ENCODE measurements at places on chromosomes 2 and 18. TPM values are rescaled to one million over a fixed set of nuclear protein-coding genes. Genes with fewer than 3 reads are reported as not detected.

DNA sequence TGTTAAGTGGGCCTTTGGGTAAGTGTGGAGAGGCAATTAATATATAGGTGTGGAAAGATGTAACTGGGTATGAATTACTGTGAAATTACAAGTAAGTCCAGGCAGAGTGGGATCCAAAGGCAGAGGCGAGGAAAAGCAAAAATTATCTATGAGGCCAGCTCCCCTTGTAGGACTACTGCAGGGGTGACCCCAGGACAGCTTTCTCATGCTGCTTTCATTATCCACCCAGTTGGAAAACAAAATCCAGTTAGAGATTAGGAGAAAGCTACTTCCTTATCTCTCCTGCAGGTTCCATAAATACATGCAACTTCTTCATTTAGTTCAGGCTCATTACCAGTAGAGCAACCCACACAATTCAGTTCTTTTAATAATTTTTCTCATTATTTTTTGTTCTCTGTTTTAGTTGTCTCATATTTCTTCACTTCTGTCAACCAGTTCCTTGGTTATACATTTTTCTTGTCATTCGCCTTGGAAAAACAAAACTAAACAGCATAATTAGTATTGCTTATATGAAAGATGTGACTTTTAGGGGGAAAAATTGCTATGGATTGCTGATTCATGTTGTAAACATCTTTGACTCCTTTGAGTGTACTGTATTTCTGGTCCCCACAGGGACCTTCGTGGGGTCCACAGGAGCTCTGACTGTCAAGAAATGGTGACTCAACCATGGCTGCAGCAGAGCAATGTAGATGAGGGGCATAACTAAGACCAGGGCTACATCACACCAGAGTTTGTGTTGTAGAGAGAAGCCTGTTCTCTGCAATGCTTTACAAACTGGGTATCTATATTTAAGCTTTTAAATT lies 110.4 kb upstream of the PARD3B start:
- H3K4me3 ChIP-seq = no peak overlapping the region
- no peak overlapping the region for H3K27ac ChIP-seq
- H3K4me1 ChIP-seq = no peaks in the 10 kb centered on the region
- H3K36me3 ChIP-seq = no peaks in the 10 kb centered on the region

DNA sequence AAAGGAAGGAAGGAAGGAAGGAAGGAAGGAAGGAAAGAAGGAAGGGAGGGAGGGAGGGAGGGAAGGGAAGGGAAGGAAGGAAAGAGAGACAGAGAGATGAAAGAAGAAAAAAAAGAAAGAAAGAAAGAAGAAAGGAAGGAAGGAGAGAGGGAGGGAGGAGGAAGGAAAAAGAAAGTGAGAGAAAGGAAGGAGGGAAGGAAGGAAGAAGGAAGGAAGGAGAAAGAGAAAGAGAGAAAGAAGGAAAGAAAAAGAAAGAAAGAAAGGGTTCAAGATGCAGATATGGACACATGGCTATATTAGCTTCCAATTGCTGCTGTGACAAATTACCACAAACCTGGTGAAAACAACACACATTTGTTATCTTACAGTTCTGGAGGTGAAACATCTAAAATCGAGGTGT lies 20.4 kb upstream of the UBE2F start:
- no peak for DNase-seq
- H3K4me1 ChIP-seq = no peaks in the 10 kb centered on the region
- no peak overlapping the region for H3K4me3 ChIP-seq
- no peak overlapping the region for H3K27ac ChIP-seq
- H3K36me3 ChIP-seq = no peaks in the 10 kb centered on the region
- no peaks in the 10 kb centered on the region for H3K27me3 ChIP-seq

- H3K4me3 ChIP-seq = no peak overlapping the region
- no peaks in the 10 kb centered on the region for H3K27me3 ChIP-seq
- no peak overlapping the region for H3K27ac ChIP-seq
- DNase-seq = no peak
- no peaks in the 10 kb centered on the region for H3K4me1 ChIP-seq
Observed at GRCh38 chr2:48738806-48739205, 16.7 kb downstream of the LHCGR start.

- H3K4me1 ChIP-seq = no peaks in the 10 kb centered on the region
- no peak overlapping the region for H3K27ac ChIP-seq
- H3K36me3 ChIP-seq = peaks cover 3% of the 10 kb centered on the region
- H3K4me3 ChIP-seq = no peak overlapping the region
- H3K27me3 ChIP-seq = no peaks in the 10 kb centered on the region
Observed at GRCh38 chr2:150491430-150491829, 4.0 kb upstream of the RND3 start.

- H3K27me3 ChIP-seq = no peaks in the 10 kb centered on the region
- H3K4me3 ChIP-seq = no peak overlapping the region
- H3K4me1 ChIP-seq = no peaks in the 10 kb centered on the region
- no peak overlapping the region for H3K27ac ChIP-seq
Observed at GRCh38 chr2:172013396-172013795, 13.6 kb downstream of the METAP1D start.

DNA sequence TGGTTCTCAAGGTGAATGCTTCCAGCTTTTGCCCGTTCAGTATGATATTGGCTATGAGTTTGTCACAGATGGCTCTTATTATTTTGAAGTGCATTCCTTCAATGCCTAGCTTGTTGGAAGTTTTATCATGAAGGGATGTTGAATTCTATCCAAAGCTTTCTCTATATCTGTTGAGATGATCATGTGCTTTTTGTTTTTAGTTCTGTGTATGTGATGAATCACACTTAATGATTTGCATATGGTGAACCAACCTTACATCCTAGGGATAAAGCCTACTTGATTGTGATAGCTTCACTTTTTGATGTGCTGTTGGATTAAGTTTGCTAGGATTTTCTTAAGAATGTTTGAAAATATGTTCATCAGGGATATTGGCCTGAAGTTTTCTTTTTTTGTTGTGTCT lies 112.1 kb downstream of the MBD2 start:
- H3K36me3 ChIP-seq = no peaks in the 10 kb centered on the region
- H3K4me1 ChIP-seq = no peaks in the 10 kb centered on the region
- no peaks in the 10 kb centered on the region for H3K27me3 ChIP-seq
- DNase-seq = no peak

DNA sequence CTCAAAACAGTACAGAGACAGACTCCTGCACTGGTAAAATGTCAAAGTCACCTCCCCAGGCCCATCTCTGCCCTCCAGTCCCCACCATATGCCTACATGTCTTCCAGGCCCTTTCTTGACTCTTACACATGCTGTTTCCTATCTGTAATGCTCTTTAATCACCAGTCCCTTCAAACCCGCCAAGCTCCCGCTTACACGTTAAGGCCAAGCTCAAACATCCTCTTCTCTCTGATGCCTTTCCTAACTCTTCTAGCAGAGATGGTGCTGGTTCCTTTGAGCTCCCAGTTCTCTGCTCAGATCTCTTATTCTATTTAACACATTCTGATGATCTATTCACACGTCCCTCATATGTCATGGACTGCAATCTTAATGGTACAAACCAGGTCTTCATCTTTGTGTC lies 5.0 kb downstream of the EVA1A start:
- H3K4me1 ChIP-seq = no peaks in the 10 kb centered on the region
- no peaks in the 10 kb centered on the region for H3K36me3 ChIP-seq
- no peak overlapping the region for H3K4me3 ChIP-seq
- no peak for DNase-seq

DNA sequence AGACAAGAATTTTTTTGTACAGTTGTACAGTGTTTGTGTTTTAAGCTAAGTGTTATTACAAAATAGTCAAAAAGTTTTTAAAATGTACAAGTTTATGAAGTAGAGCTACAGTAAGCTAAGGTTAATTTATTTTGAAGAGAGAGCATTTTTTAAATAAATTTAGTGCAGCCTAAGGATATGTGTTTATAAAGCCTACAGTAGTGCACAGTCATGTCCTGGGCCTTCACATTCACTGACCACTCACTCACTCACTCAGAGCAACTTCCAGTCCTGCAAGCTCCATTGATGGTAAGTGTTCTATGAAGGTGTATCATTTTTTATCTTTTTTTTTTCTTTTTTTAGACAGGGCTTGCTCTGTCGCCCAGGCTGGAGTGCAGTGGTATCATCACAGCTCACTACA lies 44.2 kb downstream of the SFXN5 start:
- no peak for DNase-seq
- no peak overlapping the region for H3K27ac ChIP-seq
- no peak overlapping the region for H3K4me3 ChIP-seq

- H3K4me3 ChIP-seq = no peak overlapping the region
- H3K27me3 ChIP-seq = no peaks in the 10 kb centered on the region
- no peak for DNase-seq
Observed at GRCh38 chr2:85376291-85377065, 21.9 kb downstream of the ELMOD3 start.

DNA sequence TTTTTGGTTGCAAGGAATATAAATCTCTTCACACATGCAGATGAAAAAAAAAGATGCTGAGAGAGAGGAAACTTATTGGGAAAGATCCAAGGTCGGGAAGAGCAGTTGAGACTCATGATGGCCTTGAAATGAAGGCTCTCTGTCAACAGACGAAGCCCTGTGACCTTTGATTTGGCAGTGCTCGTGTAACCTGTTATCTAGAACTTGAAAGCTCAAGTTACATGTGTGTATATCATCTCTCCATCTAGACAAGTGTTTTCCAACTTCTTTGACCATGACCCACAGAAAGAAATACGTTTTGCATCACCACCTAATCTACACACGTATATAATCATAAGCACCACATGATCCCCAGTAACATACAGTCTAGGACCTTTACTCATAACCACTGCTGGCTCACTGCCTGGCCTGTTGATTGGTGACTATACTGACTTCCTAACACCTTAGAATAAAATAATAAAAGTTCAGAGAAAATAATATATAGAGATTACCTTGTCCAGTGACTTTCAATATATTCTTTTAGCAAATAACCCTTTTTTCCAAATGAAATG lies 319.0 kb upstream of the PKDCC start:
- no peaks in the 10 kb centered on the region for H3K4me1 ChIP-seq
- H3K27me3 ChIP-seq = peaks cover 6% of the 10 kb centered on the region
- H3K27ac ChIP-seq = no peak overlapping the region
- no peak overlapping the region for H3K4me3 ChIP-seq
- H3K36me3 ChIP-seq = no peaks in the 10 kb centered on the region

GRCh38 chr2:53021828-53022227 lies 745.8 kb upstream of the CHAC2 start:
- no peaks in the 10 kb centered on the region for H3K36me3 ChIP-seq
- H3K4me1 ChIP-seq = no peaks in the 10 kb centered on the region
- no peaks in the 10 kb centered on the region for H3K27me3 ChIP-seq
- no peak for DNase-seq
- H3K27ac ChIP-seq = no peak overlapping the region
- no peak overlapping the region for H3K4me3 ChIP-seq

DNA sequence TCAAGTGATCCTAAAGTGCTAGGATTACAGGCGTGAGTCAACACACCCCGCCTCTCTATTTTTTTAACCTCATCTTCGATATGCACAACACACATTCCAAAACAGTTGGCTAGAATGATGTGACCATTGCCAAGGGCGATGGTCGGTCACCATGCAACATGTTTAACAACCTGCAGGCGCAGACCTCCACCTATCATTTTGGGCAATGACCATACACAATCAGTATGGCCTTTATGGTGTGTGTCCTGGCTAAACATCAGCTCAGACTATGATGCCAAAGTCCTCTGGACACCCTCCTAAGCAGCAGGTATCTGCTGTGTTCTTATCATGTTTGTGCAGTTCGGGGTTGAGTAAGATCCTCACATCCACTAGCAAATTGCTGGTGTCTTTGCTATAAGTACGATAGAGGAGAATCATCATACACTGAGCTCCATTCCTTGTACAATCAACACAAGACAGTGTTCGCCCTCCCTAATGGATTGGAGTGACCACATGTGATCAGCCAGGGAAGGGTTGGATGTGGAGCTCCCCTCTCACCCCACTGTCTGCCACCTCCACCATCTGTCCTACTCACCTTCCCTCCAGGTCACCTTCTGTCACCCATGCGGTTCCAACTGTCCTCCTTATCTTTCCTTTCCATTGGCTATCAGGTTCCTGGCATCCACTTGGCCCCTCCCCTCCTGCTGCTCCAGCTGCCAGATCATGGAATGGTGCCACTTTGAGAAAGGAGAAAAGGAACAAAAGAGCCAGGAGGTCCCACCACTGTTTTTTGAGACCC lies 7.9 kb upstream of the RNF152 start:
- no peaks in the 10 kb centered on the region for H3K4me1 ChIP-seq
- DNase-seq = no peak
- no peaks in the 10 kb centered on the region for H3K36me3 ChIP-seq
- H3K27me3 ChIP-seq = no peaks in the 10 kb centered on the region

DNA sequence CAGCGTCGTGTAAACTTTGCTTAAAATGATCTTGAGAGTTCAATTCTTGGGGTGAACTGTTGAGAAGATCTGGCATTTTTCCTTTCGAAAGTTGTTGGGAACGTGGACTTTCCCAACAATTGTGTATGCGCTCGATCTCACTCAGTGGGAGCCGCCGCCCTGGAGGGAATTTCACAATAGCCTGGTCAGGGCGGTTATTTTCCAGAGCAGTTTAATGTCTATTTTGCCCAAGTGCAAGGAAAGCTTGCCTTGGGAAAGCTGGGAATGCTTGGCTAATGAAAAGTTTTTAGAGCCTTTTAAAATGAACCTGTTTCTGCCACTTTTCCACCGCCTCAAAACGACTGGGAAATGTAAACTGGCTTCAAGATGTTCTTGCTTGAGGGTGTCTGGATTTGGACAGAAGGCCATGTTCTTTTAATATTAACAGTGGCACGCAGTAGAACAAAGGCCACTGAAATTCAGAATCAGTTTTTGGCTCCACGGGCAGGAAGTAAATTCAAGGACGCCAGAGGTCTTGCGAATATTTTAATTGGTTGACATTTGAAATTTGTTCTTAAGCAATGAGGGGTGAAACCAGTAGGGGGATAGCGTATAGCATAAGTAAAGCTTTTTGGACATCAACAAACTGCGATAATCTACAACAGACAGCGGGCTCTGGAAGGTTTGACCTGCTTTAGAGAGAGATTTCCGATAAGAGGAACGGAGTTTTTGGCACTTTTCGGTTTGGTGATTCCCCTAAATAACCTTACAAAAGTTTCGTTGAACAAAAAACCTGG lies 1.2 kb downstream of the CFLAR start:
- no peaks in the 10 kb centered on the region for H3K27me3 ChIP-seq
- no peaks in the 10 kb centered on the region for H3K36me3 ChIP-seq
- H3K4me1 ChIP-seq = peaks cover 36% of the 10 kb centered on the region
- peak overlapping the region; percentile 84 for H3K4me3 ChIP-seq

GRCh38 chr2:54052825-54053718 lies 62.3 kb upstream of the ACYP2 start:
- no peak for DNase-seq
- H3K36me3 ChIP-seq = no peaks in the 10 kb centered on the region
- no peaks in the 10 kb centered on the region for H3K27me3 ChIP-seq
- H3K27ac ChIP-seq = no peak overlapping the region
- no peaks in the 10 kb centered on the region for H3K4me1 ChIP-seq

GRCh38 chr2:113157118-113157896 lies 16.5 kb upstream of the PSD4 start:
- no peak overlapping the region for H3K27ac ChIP-seq
- DNase-seq = no peak
- H3K27me3 ChIP-seq = peaks cover 18% of the 10 kb centered on the region
- peak overlapping the region; percentile 37 for H3K4me3 ChIP-seq
- H3K4me1 ChIP-seq = 0 out of 2 replicates have a peak, but pooled peaks cover 3% of the 10 kb centered on the region
- no peaks in the 10 kb centered on the region for H3K36me3 ChIP-seq

GRCh38 chr2:66344087-66344663 lies 90.8 kb upstream of the MEIS1 start:
- DNase-seq = no peak
- no peaks in the 10 kb centered on the region for H3K4me1 ChIP-seq

Gene ARHGAP28
- total RNA-seq = 0.41 TPM

Gene CAPN14
- 0.05 TPM for total RNA-seq

Gene SERPINB5
- total RNA-seq = not detected

Gene TEX44
- not detected for total RNA-seq

Gene IL37
- not detected for total RNA-seq

Gene CGREF1
- 10.1 TPM for total RNA-seq

Gene STARD6
- total RNA-seq = not detected

Gene FLACC1
- 0.39 TPM for total RNA-seq

Gene HTR2B
- not detected for total RNA-seq

Gene TMEM247
- not detected for total RNA-seq

Gene CPO
- not detected for total RNA-seq
